Activated T-cell treated with anti-CD3 and anti-CD28 coated beads, Interleukin-2, amount 50 U/mL, for 72 hours (primary cell): ENCODE measurements at places on chromosomes 6 and 20. TPM values are rescaled to one million over a fixed set of nuclear protein-coding genes. Genes with fewer than 3 reads are reported as not detected.

- DNase-seq = no peak
These were observed 84.2 kb upstream of the BHLHE23 start for GRCh38 chr20:63090682-63091571.

Gene SMLR1
- total RNA-seq = not detected

GRCh38 chr6:153411070-153411648 lies 280.1 kb upstream of the RGS17 start:
- DNase-seq = no peak

DNA sequence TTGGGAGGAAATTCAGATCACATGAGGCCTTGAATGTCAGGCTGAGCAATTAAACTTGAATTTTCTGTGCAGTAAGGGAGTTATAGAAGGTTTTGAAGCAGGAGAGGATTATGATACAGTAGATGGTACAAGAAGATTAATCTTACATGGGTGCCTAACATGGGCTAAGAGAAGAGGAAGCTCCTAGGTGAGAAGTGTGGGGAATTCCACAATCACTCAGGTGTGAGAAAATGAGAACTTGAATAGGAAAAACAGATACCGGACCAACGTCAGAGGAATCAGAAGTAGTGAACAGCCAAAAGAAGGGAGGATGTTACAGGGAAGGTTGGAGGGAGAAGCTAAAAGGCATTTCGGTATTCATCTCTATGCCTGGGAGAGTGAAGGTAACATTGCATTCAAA lies 250.7 kb upstream of the SLC35B3 start:
- DNase-seq = no peak

Gene PHF3
- total RNA-seq = 72.6 TPM

Gene FOXQ1
- not detected for total RNA-seq

DNA sequence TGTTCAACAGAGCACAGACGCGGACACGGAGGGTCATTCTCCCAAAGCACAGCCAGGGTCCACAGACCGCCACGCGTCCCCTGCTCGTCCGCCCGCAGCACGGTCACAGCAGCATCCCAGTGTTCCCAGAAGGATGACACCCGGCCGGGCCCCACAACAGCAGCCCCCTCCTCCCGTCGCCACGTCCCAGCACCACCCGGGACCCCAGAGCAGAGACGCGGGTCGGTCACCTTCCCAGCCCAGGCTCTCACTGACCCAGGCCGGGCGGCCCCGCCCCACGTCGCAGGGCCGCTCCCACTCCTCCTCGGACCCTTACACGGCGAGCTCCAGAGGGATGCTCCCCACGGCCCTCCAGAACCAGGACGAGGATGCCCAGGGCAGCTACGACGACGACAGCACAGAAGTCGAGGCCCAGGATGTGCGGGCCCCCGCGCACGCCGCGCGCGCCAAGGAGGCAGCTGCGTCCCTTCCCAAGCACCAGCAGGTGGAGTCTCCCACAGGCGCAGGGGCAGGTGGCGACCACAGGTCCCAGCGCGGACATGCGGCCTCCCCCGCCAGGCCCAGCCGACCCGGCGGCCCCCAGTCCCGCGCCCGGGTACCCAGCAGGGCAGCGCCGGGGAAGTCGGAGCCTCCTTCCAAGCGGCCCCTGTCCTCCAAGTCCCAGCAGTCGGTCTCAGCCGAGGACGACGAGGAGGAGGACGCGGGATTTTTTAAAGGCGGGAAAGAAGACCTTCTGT lies 64.3 kb downstream of the FNDC1 start:
- no peak for DNase-seq

Gene SOBP
- total RNA-seq = 0.44 TPM

Gene TNFAIP3
- 510 TPM for total RNA-seq

GRCh38 chr20:3276680-3277015 lies 37.7 kb upstream of the SLC4A11 start:
- peak; percentile 15 for DNase-seq

DNA sequence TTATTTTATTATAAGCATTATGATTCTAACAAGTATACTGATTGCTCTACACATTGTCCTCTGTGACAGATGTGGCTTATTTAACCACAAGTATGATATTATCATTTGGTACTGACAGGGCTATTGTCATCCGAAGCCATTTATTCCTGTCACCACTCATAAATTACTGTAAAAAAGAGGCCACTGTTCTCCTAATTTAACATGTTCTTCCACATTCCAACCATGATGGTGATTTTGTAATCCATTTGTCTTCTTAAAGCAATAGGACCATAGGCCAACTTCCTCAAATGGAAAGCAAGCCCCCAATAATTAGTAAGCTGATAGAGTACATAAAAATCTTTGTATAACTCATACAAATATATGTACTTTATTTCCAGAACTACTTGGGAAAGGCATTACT lies 50.6 kb downstream of the FUT9 start:
- DNase-seq = no peak

GRCh38 chr6:83511266-83511665 lies 1.1 kb upstream of the PRSS35 start:
- no peak for DNase-seq

- peak; percentile 91 for DNase-seq
These were observed 186.7 kb downstream of the GJA10 start for GRCh38 chr6:90080876-90081481.

DNA sequence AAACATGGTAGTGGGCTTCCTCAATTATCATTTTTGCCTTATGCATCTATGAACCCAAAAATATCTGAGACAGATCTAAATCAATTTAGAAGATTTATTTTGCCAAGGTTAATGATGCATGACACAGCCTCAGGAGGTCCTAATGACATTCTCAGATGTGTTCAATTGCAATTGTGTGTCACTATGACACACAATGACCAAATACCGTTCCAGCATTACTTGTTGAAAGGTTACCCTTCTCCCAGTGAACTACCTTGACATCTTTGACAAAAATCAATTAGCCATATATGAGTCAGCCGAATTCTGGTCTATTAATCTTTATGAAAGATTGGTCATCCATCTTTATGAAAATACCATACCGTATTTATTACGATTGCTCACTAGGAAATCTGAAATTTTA lies 592.5 kb upstream of the GJE1 start:
- no peak for DNase-seq

Gene PAQR8
- total RNA-seq = 14.6 TPM

Gene NKX2-4
- not detected for total RNA-seq

Gene KIAA0408
- 6.6 TPM for total RNA-seq

DNA sequence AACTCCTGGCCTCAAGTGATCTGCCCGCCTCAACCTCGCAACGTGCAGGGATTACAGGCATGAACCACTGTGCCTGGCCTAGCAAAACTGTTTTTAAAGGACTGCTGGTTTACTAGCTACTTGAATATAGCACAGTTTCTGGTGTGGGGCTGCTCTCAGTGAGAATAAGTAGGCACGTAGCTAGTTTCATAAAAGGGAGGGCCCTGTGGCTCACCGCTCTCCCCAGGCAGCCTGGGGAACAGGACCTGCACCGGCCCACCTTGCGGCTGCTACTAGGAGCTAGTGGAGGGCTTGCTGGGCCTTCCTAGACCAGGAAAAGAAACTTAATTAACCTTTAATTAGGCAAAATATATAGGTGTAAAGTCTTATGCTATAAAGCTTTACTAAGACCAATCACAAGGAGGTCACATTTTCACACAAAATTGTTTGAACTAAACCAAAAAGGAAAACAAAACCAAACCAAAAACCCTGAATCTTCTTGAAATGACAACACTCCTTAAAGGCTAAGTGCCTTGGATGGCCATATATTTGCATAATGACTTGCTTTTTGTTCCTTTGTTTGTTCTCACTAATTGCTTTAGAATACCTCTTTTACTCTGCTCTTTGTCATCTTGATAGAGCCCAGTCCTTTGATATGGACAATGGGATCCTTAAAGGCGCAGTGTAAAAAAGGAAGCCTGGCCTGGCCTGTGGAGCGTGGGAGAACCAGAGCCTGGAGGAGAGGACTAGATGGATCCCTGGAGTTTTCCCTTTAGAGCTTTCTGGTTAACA lies 69.5 kb upstream of the SAMD5 start:
- DNase-seq = no peak

- DNase-seq = peak; percentile 3
These were observed 80.9 kb downstream of the HAO1 start for GRCh38 chr20:7859356-7859802.

- DNase-seq = no peak
These were observed 3.1 kb downstream of the ZHX3 start for GRCh38 chr20:41314386-41314785.

- no peak for DNase-seq
These were observed 4.6 kb upstream of the PPP1R16B start for GRCh38 chr20:38800882-38801281.

DNA sequence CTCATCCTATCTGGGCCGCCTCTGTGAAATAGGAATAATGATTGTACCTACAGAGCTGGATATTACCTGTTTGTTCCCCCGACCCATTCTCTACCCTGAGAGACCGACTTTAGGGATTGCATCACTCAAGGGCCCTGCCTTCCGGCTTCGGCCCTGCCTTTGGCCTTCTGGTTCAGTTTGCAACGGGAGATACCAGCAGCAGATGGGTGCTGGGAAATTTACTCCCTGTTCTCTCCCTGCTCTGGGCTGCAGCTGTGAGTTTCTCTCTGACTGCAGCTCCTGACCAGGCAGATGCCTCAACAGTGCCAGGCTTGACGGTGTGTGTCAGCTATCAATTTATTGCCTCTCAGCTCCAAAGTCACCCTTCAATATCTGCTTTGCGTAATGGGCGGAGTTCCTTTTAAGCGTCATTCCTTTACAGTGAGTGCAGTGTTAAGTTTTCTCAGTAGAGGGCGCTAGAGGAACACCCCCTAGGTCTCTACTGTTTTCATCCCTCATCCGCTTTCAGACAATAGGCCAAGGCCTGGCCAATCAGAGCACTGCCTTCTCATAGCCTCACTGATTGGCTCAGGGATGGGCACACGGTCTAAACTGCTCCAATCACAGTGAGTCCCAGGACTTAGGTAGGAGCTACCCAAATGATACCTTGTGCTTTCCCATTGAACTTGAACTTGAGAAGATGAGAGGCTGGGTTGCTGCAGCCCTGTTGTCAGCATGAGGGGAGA lies 30.0 kb downstream of the KCNG1 start:
- peak; percentile 61 for DNase-seq

GRCh38 chr20:3786126-3786484 lies 435 bp downstream of the CENPB start:
- DNase-seq = peak; percentile 57

- no peak for DNase-seq
These were observed 102.0 kb downstream of the PSMB1 start for GRCh38 chr6:170450916-170451761.

DNA sequence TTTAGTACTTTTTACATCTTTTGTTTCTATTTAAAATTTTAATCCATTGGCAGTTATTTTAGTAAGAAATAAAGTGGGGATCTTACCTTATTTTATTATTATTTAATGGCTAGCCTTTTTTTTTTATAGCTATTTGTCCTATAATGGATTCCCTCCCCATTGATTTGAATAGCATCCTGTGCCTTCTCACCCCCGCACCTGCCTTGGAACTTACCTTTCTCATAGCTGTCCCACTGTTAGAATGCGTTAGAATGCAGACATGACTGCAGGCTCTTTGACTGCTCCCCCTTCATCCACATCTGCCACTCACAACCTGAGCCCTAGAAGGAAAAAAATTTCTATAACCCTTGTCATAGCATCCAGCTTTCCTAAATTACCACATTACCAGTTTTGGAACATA lies 9.1 kb downstream of the PKIB start:
- no peak for DNase-seq

- DNase-seq = no peak
These were observed 68.5 kb downstream of the THEMIS start for GRCh38 chr6:127832381-127832780.

- DNase-seq = no peak
These were observed 70.5 kb upstream of the THEMIS start for GRCh38 chr6:127971386-127971785.

DNA sequence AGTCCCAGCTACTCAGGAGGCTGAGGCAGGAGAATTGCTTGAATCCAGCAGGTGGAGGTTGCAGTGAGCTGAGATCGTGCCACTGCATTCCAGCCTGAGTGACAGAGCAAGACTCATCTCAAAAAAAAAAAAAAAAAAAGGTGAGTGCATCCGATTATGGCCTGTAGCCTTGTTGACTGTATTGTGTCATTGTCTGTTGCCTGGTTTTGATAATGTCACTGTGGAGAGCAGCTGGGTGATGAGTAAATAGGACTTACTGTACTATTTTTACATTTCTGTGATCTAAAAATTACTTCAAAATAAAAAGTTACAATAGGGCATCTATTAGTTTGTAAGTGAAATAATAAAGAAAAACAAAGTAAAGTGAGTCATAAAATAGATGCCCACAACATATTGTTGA lies 134.1 kb upstream of the SALL4 start:
- DNase-seq = no peak

DNA sequence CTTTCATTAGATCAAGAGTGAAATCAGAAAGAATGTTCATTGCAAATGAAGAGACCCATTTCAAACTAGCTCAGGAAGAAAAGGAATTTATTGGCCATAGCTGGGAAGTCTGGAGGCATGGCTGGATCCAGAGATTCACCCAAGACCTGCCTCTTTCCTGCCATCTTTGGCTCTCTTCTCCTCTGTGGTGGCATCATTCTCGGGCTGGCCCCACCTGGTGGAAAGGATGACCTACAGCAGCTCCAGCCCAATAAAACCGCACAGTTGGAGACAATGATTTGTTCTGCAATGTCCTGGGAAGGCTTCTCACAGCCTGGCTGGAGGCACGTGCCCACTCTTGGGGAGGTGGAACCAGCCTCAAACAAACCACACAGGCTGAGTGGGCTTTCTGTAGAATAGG lies 18.1 kb upstream of the FERMT1 start:
- no peak for DNase-seq

Gene ADGRF5
- total RNA-seq = not detected

DNA sequence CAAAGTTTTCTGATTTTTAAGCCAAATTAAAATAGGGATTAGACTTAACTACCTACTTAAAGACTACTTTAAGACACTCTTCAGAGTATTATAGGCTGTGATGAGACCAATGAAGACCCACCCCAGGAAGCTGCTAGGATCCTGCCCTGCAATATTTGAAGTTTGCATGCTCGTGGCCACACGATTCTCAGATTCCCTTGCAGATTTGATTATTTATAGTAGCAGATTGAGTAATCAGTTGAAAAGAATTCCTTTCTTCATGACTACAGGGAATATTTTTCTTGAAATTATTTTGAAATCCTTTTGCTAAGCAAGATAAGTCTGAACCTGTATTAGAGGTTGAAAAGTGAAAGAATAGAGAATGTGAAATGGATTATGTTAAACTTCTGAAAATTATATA lies 122.3 kb downstream of the B3GAT2 start:
- DNase-seq = no peak

DNA sequence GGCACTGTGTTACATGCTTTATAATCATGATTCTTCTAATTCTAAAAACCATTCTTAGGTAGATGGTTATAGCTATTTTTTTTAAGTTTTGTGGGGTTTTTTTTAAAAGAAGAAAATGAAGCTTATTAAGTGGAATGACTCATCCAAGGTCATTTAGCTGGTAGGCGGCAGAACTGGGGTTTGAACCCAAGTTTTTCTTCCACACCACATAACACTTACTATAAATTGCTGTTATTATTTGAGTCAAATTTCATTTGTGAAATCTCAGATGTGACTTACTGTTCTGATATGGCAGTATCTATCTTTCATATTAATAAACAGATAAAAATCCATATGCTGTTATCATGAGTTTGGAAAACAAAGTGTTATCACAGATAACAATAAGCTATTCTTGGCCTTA lies 10.4 kb upstream of the COL10A1 start:
- DNase-seq = no peak
